ENCODE measurements at places on chromosomes 5 and 9. TPM values are rescaled to one million over a fixed set of nuclear protein-coding genes. Genes with fewer than 3 reads are reported as not detected.

- DNase-seq: no peak
Observed at GRCh38 chr5:173003360-173003759, 19.8 kb downstream of the ATP6V0E1 start.

DNA sequence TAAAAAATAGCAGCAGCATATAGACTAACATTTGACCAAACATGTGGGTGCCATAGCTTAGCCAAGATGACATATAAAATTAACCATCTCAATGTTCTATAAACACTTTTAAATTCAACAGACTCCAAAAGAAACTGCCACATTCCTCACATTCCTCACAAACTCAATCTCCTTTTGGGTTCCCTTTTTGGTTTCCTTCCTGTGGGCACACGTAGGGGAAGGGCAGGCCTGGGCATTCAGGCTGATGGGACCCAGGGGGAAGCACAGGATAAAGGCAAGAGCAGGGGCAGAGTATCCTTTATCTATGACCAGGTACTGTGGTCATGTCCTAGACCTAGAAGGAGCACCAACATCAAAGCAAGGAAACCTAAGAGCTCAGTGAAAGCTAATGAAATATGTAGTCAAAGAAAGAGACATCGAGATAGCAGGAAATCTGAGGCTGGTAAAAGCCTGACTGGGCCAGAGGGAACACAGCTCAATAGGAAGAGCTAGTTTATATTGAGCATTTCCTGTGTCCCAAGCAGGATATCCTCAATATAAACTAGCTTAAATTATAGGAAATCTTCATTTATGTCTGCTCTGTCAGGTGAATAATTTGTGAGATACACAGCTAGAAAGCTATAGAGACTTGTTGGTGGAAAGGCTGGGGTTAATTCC lies 13.6 kb upstream of the ERAP1 start:
- DNase-seq: no peak

DNA sequence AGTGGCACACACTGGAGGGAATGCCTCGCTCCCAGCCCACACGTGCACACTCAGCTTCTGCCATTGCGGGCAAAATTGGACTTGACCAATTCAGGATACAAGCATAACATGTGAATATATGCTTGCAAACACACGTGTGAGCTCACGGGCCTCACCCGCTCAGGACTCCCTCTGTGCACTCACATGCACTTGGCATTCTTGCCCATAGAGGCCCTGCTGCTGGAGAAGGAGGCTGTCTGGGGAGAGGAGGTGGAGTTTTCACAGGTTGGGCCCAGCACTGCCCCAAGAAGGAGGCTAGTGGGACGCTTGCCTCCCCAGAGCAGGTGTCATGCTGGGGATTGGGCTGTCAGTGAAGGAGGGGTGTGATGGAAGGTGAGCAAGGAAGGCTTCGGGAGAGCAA lies 1.7 kb downstream of the MYMK start:
- DNase-seq: no peak

GRCh38 chr5:14523243-14524034 lies 58.2 kb upstream of the OTULINL start:
- no peak for DNase-seq

Gene SPOUT1
- polyA plus RNA-seq: 86.4 TPM

DNA sequence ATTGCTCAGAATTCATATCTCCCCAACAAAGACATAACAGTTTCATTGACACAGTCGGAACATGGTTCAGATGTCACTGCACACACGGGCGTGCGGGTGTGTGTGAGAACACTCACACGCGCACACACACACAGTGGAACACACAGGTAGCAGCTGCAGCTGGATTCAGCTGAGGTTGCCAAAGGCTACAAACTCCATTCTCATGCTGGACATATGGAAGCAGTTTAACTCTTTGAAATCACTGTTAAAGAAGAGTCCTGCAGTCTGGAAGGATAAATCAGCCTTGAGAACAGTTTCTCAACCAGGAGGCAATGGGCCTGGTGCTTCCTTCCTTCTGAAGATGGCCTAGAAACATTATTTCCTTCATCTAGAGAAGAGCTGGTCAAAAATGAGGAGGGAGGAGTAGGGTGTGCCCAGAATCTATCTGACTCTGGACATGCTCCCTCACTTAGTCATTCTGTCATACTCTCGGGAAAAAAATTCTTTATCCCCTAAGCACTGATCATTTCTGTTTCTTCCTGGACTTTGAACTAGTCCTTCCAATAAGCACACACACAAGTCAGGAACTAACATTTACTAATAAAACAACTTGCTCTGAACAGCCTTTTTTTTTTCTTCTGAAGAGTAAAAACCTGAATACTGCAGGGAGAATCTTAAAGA lies 160.6 kb downstream of the ZDHHC21 start:
- no peak for DNase-seq

DNA sequence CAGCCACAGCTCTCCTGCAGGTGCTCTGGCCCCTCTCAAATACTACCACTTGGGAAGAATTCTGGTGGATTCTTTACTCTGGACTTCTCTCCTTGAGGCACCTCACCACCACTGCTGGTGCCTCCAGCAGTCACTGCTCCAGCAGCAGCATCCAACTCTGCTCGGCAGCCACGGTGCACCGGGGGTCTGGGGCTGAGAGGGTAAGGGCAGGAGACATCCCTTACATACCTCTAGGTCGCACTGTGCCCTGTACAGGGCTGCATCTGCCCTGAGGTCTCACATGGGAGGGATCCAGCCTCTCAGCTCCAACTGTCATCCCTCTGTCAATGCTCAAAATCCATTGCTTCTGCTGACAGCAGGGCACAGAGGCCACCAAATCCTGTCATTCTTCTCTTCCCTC lies 588.2 kb downstream of the CDK5RAP2 start:
- DNase-seq: no peak

DNA sequence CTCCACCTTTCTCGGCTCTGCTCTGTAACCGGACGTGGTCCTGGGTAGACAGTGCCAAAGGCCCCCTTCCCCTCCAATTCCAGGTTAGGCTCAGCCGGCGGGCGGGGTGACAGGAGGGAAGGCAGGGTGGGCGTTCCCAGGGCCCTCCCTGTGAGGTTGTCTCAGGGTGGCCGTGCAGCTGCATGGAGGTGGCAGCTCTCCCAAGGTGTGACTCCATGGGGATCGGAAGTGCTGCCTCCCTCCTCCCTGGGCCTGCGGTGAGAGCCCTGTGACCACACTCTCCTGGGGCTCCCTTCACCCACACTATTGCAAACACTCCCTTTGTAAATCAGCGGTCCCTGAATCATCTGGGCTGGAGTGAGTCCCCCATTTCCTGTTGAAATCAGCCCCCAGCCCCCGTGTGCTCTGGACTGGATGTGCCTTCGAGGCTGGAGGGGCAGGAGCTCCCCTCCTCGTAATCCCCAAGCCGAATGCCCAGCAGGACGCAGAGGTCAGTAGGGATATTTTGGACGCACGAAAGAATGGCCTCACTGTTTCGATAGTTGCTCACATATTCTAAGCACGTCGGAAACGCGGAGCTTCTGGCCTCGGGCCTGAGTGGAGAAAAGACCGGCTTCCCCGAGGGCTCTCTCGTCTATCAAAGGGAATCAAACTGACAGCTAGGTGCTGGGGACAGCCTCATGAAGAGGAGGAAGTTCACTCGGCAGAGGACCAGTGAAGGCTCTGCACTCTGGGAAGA lies 107.6 kb upstream of the COL5A1 start:
- no peak for DNase-seq

Gene CCNH
- polyA plus RNA-seq: 59.2 TPM

DNA sequence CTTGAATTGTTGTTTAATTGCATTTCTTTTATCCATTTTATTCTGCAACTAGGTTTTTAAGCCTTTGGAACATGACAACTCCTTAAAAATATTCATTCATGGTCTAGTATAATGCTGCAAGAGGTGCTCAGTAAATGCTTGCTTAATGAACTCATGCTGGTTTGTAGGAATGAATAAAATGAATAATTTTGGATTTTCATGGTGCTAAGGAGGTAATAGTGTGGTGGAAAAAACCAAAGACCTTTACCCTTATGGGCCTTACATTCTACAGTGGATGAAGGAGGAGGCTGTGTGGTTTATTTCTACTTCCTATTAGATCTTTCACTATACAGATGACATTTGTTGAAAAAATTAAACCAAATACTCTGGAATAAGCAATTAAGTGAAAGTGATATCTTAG lies 43.4 kb downstream of the LRRTM2 start:
- no peak for DNase-seq

DNA sequence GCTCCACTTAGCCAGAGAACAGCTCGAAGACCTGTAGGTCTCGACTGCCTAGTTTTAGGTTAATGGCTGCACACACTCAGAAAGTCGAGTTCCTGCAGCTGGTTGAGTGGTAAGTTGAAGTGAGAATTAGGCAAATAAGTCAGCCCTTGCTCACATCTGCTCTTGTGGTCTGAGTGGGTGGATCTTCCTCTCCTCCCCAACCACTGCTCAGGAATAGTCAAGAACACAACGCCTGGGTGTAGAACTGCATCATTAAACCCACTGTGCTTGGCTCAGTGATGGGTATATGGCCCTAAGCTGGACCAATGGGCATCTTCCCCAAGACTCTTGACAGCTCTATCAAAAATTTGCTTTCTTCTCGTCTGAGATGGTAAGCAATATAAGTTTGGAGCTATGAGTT lies 20.9 kb upstream of the ADAM19 start:
- peak; percentile 87 for DNase-seq

GRCh38 chr5:59066367-59067163 lies 483.7 kb downstream of the RAB3C start:
- no peak for DNase-seq

DNA sequence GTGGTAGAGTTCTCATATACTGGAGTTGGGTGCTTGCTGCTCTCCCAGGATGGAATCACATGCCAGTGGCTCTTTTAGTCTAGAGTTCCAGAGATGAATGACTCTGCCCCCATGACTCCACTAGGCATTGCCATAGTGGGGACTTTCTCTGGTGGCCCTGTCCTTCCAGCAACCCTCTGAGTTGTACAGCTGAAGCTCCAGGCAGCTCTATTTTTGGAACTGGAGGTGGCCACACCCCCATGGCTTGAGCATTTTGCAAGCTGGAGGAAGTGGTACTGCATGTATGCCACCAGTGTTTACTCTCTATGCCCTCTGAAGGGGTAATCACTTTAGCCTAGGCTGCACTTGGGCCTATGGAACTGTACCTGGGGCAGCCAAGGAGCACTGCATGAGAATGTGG lies 112.6 kb downstream of the RANBP17 start:
- no peak for DNase-seq

GRCh38 chr9:25302601-25303000 lies 375.6 kb downstream of the TUSC1 start:
- DNase-seq: no peak

Gene LOX
- not detected for polyA plus RNA-seq

Gene BAAT
- not detected for polyA plus RNA-seq

Gene FBXW2
- 14.9 TPM for polyA plus RNA-seq

Gene IL17B
- polyA plus RNA-seq: not detected

GRCh38 chr9:98640394-98640793 lies 68.3 kb downstream of the GABBR2 start:
- no peak for DNase-seq

Gene STPG3
- not detected for polyA plus RNA-seq

GRCh38 chr5:52837591-52838001 lies 49.9 kb downstream of the ITGA1 start:
- DNase-seq: no peak

DNA sequence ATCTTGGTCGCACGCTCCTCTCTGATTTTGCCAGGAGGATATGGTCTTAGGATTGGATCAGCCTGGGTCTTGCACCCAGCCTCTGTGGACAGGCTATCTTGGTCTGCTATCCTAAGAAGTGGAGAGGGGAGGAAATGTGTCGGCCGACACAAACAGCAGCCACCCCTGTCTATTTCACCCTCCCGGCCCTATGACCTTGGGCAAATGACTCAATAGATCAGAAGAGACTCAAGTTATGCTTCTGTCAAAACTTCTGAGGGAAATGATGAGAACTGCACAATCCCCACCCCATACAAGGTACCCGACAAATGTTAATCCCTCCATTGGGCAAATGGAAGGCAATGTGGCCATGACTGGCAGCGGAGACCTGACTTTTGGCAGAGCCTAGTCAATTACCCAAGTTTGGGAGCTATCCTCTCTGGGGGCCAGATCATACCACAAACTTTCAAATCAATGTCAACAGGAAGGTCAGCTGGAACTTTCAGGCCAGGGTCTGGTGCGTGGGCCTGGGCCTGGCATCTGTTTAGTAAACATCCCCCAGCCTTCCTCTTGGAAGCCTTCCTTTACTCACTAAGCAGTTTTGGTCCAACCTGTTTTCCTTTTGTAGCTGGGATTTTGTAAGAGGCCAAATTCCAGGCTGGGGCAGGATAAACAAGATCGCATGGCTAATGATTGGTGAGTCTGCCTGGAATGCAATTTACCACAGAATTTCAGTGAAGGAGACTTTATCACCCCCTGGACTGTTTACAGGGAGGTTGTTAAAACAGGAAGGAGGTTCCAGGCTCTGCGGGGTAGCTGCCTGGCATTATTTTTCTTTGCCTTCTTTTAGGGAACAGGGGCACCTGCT lies 64.2 kb upstream of the CPEB4 start:
- DNase-seq: no peak

GRCh38 chr9:14159440-14160216 lies 154.3 kb downstream of the NFIB start:
- DNase-seq: no peak

Gene PDGFRB
- 0.42 TPM for polyA plus RNA-seq

DNA sequence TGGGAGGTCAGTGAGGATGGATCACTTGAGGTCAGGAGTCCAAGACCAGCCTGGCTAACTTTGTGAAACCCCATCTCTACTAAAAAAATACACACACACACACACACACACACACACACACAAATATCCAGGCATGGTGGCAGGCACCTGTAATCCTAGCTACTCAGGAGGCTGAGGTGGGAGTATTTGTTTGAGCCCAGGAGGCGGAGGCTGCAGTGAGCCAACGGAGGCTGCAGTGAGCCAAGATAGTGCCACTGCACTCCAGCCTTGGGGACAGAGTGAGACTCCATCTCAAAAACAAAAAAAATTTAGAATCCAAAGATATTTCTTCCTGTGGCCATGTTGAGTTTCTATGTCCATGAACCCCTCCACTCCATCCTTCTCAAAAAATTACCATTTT lies 21.5 kb upstream of the CDC23 start:
- no peak for DNase-seq

Gene SFXN1
- 16.4 TPM for polyA plus RNA-seq

DNA sequence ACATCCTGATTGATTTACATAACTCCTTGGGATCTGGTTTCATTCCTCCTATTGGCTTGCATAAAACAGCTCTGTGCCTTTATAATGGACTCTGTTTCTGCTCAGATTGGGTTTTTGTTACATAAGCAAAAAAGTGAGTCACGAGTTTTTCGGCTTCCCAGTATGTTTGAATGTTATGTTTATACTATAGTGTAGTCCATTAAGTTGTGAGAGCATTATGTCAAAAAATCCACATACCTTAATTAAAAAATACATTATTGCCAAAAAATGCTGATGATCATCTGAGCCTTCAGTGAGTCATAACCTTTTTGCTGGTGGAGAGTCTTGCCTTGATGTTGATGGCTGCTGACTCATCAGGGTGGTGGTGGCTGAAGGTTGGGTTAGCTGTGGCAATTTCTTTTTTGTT lies 144.6 kb downstream of the CCDC171 start:
- DNase-seq: no peak

DNA sequence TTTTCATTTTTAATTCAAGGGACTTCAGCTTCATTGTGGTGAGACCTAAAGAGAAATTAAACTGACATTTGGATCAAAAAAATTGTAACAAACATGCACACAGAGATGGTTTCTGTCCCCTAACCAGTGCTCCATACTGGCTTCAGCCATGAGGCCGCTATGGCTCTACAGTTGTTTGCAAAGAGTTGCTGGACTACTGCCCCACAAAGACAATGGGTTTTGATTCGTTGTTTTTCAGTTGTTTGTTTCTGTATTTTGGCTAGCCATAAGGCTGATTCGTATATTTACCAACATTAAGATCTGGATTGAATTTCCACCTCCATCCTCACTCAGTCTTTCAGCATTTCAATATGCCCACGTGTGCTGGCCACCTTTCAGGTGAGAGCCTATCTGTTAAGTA lies 163.7 kb upstream of the KIF2A start:
- no peak for DNase-seq

- peak; percentile 76 for DNase-seq
Observed at GRCh38 chr9:100084734-100085133, 14.1 kb downstream of the ERP44 start.
